ENCODE measurements at places on chromosomes 12 and 14.

GRCh38 chr12:80843969-80844368 is 93.8 kb downstream of the LIN7A start:
- no peak for DNase-seq

DNA sequence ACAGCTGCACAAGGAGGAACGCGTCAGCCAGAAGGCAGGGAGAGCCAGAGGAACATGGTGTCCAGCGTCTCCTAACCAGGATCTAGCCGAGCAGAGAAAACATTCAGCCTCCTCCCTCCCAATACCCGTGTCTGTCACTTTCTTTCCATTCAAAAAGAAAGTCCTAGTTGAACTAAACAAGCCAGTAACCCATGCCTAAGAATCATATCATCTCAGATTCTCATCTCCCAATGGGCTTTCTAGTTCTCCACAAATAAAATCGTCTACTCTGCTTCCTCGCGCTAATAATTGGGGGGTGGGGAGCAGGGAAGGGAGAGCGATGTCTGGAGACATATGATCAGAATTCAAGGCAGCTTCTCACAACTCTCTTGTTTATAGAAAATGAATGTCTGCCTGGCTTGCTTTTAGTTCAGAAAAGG is 7.4 kb downstream of the NKX2-1 start:
- peak; percentile 14 for DNase-seq

DNA sequence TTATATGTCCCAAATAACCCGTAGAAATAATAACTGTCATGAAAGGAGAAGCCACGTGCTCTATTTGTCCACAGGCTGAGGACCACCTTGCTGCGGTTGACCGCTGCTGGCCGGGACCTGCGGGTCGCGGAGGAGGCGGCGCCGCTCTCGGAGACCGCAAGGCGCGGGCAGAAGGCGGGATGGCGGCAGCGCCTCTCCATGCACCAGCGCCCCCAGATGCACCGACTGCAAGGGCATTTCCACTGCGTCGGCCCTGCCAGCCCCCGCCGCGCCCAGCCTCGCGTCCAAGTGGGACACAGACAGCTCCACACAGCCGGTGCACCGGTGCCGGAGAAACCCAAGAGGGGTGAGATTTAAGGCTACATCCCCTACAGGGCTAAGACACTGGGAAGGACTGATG is 21.0 kb downstream of the RPGRIP1 start:
- no peak for DNase-seq

- DNase-seq = no peak
These were observed 923.3 kb downstream of the DIO2 start for GRCh38 chr14:79287976-79288375.

DNA sequence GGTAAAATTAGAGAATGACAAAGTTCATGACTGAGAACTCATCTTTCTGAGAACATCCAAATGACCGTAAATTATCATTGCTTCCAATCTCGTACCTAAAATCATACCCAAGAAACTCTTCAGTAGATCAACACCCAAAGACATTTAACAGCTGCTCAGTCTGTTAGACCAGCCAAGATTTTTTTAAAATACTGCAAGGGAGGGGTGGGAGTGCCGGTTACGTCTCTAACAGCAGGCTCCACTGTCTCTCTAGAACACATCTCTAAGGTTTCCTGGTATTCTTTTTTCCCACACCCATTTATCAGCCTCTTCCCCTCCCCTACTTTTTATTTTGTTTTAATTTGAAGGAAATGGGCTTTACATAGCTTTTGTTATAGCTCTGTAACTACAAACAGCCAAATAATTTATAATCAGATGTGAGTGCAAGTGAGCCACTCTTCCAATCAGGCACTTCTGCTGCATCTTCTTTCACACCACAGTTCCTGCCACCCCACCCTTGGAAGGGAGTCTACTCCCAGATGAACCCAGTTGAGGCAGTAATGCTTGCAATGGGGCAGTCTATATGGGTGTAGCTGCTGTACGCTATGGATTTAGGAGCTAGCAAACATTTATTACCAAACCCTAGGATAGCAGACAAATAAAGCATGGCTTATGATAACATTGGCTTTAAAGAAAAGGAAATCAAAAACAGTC is 21.9 kb downstream of the PTPRB start:
- DNase-seq = no peak

GRCh38 chr14:69682136-69682535 is 70.7 kb downstream of the SUSD6 start:
- no peak for DNase-seq

DNA sequence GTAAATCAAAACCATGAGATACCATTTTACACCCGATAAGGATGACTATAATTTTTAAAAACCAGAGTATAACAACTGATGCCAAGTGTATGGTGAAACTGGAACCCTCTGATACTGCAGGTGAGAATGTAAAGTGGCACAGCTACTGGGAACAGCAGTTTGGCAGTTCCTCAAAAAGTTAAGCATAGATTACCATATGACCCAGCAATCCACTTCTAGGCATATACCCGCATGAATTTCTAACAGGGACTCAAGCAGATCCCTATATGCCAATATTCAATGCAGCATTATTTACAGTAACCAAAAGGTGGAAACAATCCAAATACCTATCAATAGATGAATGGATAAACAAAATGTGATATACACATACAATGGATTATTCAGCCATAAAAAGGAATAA is 57.4 kb downstream of the BAZ1A start:
- DNase-seq = no peak

DNA sequence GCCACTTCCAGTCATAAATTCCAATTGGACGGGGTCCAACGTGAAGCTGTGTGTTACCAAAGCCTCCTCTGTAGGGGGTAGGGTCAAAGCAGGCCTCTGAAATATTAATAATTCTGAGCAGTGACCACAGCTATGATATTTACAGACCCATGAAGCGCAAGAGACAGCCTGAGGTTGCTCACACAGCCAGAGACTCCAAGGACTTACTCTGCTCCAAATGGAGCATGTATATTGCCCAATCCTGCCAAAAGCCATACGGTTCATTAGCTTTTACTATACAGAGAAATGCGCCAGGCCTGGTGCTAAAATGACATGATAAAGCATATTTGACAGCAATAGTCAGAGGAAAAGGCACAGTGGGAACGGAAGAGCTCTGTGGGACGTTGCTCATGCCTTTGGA is 151.3 kb downstream of the PAH start:
- no peak for DNase-seq

- no peak for DNase-seq
These were observed 325.9 kb downstream of the ADAMTS20 start for GRCh38 chr12:43226151-43226550.

DNA sequence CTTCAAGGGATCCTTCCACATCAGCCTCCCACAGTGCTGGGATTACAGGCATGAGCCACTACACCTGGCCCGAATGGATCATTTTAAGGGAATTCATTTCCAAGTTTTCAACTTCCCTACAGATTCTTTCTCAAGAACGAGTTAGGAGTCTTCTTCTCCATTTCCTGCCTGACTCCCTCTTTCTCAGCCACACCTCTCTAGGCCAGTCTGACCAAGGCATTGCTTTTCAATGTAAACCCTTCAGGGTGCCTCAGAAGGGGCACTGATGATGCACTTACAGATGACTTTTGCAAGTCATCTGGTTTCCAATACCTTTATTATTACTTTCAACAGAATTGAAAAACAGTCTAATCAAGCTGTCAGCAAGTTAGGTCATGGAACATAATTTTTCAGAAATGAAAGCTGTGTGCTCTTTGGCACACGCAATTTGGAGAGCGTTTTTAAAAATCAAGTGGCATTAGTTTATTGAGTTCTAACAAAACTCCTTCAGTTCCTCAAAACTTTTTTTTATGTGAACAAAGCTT is 47.2 kb downstream of the SVOP start:
- DNase-seq = no peak

DNA sequence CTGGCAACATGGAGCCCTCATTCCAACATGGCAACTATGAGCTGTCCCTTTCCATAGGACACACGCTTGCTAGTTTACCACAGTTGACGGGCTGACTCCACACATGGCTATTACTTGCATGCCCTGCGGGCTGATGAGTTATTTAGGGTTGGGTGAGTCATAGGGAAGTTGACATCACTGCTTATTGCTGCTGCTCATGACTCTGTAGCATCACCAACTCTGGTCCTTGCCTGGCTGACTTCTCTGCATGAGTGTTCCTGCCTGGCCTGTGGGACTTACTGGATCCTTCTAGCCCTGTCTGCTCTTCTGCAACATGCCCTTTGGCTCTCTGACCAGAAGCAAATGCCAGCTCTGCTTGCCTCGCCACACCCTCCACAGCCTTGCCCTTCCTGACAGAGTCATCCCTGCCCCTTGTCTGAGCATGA is 199.5 kb downstream of the ANO6 start:
- no peak for DNase-seq

GRCh38 chr12:80659512-80660063 is 47.8 kb upstream of the MYF6 start:
- no peak for DNase-seq

- DNase-seq = no peak
These were observed 4.9 kb downstream of the PCBP2 start for GRCh38 chr12:53456654-53457366.

GRCh38 chr14:23605931-23606585 is 27.5 kb upstream of the JPH4 start:
- DNase-seq = no peak

- no peak for DNase-seq
These were observed 12.0 kb upstream of the TMTC1 start for GRCh38 chr12:29795715-29796114.

DNA sequence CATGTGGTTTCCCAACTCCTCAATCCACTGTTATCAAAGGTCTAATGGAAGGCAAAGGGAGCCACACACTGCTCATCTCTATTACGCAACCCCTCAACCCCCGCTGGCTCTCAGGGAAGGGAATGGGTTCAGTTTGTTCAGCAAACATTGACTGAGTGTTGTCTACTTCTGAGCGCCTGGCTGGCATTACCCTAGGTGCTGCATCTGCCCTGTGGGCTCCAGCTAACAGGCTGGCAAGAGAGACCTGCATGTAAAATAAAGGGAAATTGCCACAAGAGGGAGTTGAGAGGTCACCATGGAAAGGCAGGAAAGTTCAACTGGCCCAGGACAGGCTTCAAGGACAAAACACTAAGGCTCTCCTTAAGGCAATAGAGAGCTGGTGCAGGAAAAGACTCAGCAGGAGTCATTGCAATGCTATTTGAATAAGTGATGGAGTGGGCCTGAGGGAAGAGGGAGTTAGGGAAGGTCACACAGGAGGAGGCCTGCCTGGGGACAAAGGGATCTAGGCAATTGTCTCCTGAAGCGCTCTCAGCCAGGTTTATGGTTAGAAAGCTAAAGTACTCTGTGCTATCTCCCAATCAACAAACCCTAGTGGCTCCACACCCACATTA is 5.5 kb upstream of the ZNF740 start:
- no peak for DNase-seq
